SJSA1 (cell line): ENCODE measurements at places on chromosomes 12 and 14.

DNA sequence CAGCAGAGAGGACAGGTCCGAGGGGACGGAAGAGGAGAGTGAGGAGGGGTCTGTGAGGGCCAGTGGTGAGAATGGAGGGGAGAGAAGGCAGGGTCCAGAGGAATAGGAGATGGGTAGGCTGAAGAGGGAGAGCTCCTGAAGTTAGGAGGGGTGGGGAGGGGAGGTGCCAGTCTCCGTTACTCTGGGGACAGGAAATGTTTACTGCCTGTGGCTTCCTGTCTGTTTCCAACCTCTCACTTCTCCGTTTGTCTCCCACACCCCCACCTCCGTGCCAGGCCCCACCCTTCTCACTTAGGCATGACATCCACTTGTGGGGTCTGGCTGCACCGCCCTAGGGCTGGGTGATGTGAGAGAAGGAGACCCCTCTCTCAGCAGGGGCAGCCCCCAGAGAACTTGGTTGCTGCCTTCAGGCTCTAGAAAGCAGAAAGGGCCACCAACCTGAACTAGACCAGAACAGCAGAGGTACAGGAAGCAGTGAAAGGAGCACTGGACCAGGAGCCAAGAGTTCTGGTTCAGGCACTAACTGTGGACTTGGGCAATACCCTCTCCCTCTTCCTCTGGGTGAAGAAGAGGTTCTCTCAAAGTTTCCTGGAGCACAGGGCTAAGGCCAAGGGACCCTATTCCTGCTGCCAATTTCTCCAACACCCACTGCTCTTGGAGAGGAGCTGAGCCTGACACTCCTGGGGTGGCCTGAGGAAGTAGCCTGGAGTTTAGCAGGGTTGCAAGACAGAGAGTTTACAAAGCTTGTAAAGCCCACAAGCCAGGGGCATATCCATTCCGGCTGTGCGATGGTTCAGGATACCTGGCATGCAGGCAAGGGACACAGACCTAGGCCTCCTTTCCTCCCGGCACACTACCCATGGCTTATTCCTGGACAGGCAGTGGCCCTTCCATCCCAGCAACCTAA, 5.5 kb downstream of the ITGA5 start:
- peak overlapping the region; percentile 82 for H3K27ac ChIP-seq
- H3K36me3 ChIP-seq = peaks cover 44% of the 10 kb centered on the region
- no peaks in the 10 kb centered on the region for H3K27me3 ChIP-seq
- peaks cover 48% of the 10 kb centered on the region for H3K4me1 ChIP-seq
- peak; percentile 57 for DNase-seq
- no peak overlapping the region for H3K4me3 ChIP-seq

DNA sequence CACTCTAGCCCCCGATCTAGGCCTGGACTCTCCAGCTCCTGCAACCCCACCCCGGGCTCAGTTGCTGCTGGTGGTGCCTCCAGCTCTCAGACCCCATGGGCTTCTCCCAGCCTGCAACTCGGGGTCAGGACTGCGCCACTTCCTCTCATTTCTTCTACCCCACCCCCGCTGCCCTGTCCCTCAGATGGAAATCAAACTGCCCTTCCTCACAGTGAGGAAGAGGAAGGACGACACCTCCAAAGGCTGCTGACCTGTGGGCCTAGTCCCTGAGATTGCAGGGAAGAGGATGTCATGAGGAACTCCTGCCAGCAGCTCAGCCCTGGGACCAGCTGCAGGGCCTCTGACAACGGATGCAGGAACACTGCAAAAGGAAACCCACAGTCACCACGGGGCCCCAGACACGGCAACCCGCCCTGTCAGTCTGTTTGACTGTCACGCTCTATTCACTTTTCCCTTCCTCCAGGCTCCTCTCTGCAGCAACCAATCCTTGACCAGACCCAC, 29.3 kb upstream of the PNMA1 start:
- no peak for DNase-seq
- peaks cover 18% of the 10 kb centered on the region for H3K36me3 ChIP-seq
- H3K4me3 ChIP-seq = no peak overlapping the region
- no peak overlapping the region for H3K27ac ChIP-seq
- no peaks in the 10 kb centered on the region for H3K27me3 ChIP-seq
- peaks cover 34% of the 10 kb centered on the region for H3K4me1 ChIP-seq

DNA sequence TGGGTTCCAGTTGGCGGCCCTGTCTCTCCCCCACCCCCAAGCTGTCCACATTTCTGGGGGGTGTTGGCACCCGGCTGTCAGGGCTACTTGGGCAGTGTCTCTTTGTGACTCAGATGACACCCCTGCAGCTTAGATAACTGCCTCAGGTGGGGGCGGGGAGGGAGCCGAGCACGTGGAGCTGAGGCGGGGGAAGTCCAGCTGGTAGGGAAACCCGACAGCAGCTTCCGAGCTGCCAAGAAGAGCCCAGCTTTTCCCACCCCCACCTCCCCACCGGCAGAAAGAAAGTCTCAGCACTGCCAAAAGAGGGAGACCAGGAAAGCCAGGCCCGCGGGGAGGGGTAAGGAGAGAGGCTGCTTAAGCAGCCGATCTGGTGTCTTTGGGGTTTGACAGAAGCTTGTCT, 1.4 kb downstream of the LRTM2 start:
- H3K36me3 ChIP-seq = no peaks in the 10 kb centered on the region
- no peak overlapping the region for H3K4me3 ChIP-seq
- H3K27me3 ChIP-seq = peaks cover 80% of the 10 kb centered on the region
- no peak overlapping the region for H3K27ac ChIP-seq
- H3K4me1 ChIP-seq = no peaks in the 10 kb centered on the region
- DNase-seq = no peak

DNA sequence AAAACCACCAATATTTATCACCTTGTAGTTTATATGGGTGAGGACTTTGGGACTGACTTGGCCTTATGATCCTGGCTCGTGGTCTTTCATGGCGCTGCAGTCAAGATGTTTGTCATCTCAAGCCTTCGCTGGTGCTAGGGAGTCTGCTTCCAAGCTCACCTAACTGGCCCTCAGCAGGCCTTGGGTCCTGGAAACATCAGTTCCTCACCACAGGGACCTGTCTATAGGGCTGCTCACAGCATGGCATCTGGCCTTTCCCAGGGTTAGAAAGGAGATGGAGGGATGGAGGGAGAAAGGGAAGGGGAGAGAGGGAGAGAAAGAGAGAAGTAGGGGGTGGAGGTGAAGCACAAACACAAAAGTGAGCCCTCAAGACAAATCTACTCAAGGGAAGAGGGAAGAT, 31.7 kb downstream of the VCPKMT start:
- peaks cover 6% of the 10 kb centered on the region; the same call in 1 of the 2 replicates for H3K4me1 ChIP-seq
- no peak overlapping the region for H3K27ac ChIP-seq
- no peak for DNase-seq
- H3K4me3 ChIP-seq = no peak overlapping the region
- no peaks in the 10 kb centered on the region for H3K36me3 ChIP-seq

- DNase-seq = peak; percentile 74
- no peak overlapping the region for H3K27ac ChIP-seq
- peaks cover 5% of the 10 kb centered on the region; the same call in 1 of the 2 replicates for H3K27me3 ChIP-seq
Measured at GRCh38 chr12:546920-547845, 87.4 kb downstream of the B4GALNT3 start.

DNA sequence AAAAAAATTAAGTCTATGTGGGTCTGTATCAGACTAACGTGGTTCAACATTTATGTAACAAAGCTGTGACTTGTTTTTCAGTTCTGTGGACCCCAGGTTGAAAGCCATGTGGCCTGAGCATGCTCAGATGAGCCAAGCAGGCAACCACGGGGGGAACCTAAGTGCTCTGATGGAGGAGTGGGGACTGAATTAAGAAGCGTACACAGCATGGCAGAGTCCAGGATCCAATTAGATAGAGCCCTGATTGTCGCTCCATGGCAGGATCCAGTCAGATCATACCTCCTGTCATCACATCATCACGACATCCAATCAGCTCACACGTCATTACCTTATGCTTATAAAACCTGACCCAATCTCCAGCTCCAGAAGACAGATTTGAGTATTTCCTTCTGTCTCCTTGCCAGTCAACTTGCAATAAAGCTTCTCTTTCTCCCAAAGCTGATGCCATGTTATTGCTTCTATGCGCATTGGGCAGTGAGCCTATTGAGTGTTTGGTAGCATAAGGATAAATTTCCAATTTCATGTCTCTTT, 1013.1 kb upstream of the TMEM132C start:
- no peaks in the 10 kb centered on the region for H3K27me3 ChIP-seq
- peaks cover 9% of the 10 kb centered on the region for H3K4me1 ChIP-seq
- no peaks in the 10 kb centered on the region for H3K36me3 ChIP-seq
- no peak for DNase-seq
- no peak overlapping the region for H3K27ac ChIP-seq

- H3K36me3 ChIP-seq = no peaks in the 10 kb centered on the region
- H3K4me1 ChIP-seq = no peaks in the 10 kb centered on the region
- H3K27ac ChIP-seq = no peak overlapping the region
- no peak for DNase-seq
Measured at GRCh38 chr12:115626210-115626609, 651.3 kb downstream of the MED13L start.

GRCh38 chr12:238736-239398, 23.8 kb downstream of the SLC6A13 start:
- H3K27ac ChIP-seq = no peak overlapping the region
- no peaks in the 10 kb centered on the region for H3K36me3 ChIP-seq
- H3K27me3 ChIP-seq = no peaks in the 10 kb centered on the region; the same call in 1 of the 2 replicates
- no peak overlapping the region for H3K4me3 ChIP-seq
- DNase-seq = no peak

GRCh38 chr12:87274594-87275245, 754.5 kb downstream of the C12orf50 start:
- H3K27me3 ChIP-seq = no peaks in the 10 kb centered on the region
- H3K27ac ChIP-seq = no peak overlapping the region
- H3K4me1 ChIP-seq = no peaks in the 10 kb centered on the region
- DNase-seq = no peak
- H3K4me3 ChIP-seq = no peak overlapping the region
- no peaks in the 10 kb centered on the region for H3K36me3 ChIP-seq

GRCh38 chr12:15146585-15146984, 74.6 kb downstream of the RERG start:
- no peak overlapping the region for H3K4me3 ChIP-seq
- H3K4me1 ChIP-seq = no peaks in the 10 kb centered on the region
- no peak for DNase-seq
- H3K27me3 ChIP-seq = no peaks in the 10 kb centered on the region
- H3K27ac ChIP-seq = no peak overlapping the region

DNA sequence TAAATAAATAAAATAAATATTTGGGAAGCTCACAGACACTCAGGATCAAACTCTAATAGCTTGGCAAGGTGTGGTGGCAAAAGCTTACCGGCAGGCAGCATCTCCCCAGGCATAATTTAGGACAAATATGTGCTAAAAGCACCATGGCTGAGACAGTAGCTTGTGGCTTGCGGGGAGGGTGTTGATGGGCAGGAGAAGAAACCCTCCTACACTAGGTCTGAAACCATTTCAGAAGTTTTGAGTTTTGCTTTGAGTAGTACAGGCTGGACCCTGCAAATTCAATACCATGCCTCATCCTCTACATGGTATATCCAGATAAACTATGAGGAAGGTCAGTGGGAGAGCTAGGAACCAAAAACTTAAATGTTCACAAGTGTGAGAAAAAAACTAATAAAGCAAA, 33.1 kb downstream of the MAP3K9 start:
- no peaks in the 10 kb centered on the region for H3K4me1 ChIP-seq
- DNase-seq = no peak
- H3K36me3 ChIP-seq = no peaks in the 10 kb centered on the region

DNA sequence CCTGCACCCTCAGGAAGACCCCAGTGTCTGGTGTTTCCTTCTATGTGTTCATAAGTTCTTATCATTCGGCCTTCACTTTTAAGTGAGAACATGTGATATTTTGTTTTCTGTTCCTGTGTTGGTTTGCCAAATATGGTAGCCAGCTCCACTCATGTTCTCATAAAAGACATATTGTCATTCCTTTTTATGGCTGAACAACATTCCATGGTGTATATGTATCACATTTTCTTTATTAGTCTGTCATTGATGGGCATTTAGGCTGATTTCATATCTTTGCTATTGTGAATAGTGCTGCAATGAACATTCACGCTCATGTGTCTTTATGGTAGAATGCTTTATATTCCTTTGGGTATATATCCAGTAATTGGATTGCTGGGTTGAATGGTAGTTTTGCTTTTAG, 645.1 kb downstream of the SLC16A7 start:
- no peak for DNase-seq
- peaks cover 9% of the 10 kb centered on the region for H3K27me3 ChIP-seq

DNA sequence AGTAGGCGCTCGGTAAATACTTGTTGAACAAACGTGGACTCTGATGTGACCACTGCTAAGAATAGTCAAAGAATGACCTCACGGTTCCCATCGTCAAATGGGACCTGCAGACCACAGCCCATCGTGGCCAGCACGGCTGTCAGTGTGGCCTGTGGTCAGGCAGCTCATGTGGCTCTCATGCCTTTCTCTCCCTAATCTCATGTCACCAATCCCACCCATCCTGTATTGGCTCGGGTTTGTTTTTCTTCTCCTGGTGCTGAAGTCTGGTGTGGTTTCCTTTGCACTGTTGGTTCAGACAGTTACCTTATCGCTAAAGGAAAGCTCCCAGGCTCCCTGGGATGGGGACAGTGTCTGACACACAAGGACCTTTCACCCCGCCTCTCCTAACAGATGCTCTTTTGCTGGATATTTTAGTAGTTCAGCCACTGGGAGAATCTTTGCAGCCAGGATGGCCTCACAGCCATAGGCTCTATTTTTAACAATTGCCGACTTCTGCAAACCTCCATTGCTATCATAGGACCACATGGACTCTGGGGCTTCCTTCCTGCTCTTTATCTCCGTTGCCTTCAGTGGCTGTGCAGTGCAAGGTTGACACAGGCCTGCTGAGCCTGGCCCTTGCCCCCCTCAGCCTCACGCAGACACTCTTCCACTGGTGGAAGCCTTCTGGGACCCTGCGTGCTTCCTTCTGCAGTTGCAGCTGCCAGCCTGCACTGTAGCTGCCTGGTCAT, 293.1 kb upstream of the FKBP4 start:
- H3K4me3 ChIP-seq = no peak overlapping the region
- no peak for DNase-seq
- no peaks in the 10 kb centered on the region for H3K36me3 ChIP-seq
- H3K27ac ChIP-seq = no peak overlapping the region
- H3K4me1 ChIP-seq = no peaks in the 10 kb centered on the region
- H3K27me3 ChIP-seq = no peaks in the 10 kb centered on the region

GRCh38 chr14:79661752-79662151, 549.6 kb downstream of the DIO2 start:
- DNase-seq = no peak
- H3K4me3 ChIP-seq = no peak overlapping the region
- no peaks in the 10 kb centered on the region for H3K36me3 ChIP-seq
- H3K27ac ChIP-seq = no peak overlapping the region

GRCh38 chr14:91232052-91232451, 12.5 kb downstream of the GPR68 start:
- peaks cover 20% of the 10 kb centered on the region for H3K4me1 ChIP-seq
- H3K36me3 ChIP-seq = no peaks in the 10 kb centered on the region
- no peaks in the 10 kb centered on the region for H3K27me3 ChIP-seq
- no peak overlapping the region for H3K4me3 ChIP-seq
- H3K27ac ChIP-seq = no peak overlapping the region

- H3K27ac ChIP-seq = no peak overlapping the region
- no peaks in the 10 kb centered on the region for H3K27me3 ChIP-seq
- no peaks in the 10 kb centered on the region; the same call in 1 of the 2 replicates for H3K36me3 ChIP-seq
- peaks cover 2% of the 10 kb centered on the region for H3K4me1 ChIP-seq
Measured at GRCh38 chr14:93952829-93953228, 23.5 kb downstream of the ASB2 start.
